MM.1S (cell line): ENCODE measurements at places on chromosomes 5 and 9.

GRCh38 chr5:154039458-154039829, 677 bp downstream of the MFAP3 start:
- DNase-seq, result no peak

DNA sequence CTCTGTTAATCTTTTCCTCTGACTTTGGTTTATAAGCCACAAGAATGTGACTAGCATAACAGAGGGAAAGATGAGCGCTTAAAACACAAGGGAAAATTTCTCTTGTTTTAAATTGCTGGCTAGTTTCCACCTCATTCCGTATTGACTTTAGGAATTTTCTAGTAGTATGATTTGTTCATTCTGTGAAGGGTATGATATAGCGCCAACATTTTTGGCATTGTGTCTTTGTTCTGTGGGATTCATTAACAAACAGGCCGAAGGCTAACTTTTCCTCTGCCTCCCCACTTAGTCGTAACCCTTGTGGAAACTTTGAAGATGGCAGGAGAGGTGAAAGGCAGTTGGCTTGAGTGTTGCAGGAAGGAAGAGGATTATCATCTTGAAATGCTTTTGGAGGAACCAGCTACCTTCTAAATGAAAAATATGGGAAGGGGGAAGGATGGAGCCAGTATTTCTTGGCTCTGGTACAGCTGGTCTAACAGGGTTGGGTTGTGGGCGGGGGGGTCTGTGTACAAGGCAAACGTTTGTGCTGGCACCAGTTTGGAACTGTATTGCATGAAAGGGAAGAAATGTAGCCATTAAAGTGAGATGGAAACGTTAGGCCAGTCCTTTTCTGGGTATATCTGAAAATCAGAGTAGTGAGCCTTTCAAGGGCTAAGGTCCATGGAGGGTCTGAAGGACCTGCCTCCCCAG, 21.5 kb upstream of the DMRT2 start:
- no peak for DNase-seq

- no peak for DNase-seq
These were observed 22.3 kb upstream of the OSMR start for GRCh38 chr5:38823503-38823902.

DNA sequence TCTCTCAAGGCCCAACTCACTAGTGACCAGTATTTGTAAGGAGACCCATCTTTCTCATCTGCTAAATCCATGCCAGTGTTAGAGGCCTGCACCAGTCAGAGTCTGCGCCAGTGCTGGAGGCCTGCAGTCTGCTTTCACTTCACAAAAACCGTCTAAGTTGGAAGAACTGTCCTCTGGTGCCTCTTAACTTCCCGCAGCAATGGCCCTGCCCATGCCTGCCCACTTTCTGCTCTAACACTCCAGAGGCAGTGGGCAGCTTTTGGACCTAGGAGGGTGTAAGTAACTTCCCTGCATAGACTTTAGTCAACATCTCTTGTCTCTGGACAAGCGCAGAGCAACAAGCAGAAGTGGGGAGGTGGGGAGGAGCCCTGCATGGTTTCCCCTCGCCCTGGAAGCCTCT, 152.9 kb downstream of the AUH start:
- DNase-seq, result no peak

DNA sequence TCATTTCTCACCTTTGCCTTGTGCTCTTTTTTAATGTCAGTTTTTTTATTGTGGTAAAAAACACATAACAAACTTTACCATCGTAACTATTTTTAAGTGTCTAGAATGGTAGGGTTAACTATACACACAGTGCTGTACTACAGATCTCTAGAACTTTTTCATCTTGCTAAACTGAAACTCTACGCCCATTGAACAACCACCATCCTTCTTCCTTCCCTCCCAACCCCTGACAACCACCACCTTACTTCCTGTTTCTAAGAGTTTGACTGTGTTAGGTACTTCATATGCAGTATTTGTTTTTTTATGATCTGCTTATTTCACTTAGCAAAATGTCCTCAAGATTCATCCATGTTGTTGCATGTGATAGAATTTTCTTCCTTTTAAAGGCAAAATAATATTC, 54.9 kb downstream of the PSAT1 start:
- DNase-seq, result no peak

DNA sequence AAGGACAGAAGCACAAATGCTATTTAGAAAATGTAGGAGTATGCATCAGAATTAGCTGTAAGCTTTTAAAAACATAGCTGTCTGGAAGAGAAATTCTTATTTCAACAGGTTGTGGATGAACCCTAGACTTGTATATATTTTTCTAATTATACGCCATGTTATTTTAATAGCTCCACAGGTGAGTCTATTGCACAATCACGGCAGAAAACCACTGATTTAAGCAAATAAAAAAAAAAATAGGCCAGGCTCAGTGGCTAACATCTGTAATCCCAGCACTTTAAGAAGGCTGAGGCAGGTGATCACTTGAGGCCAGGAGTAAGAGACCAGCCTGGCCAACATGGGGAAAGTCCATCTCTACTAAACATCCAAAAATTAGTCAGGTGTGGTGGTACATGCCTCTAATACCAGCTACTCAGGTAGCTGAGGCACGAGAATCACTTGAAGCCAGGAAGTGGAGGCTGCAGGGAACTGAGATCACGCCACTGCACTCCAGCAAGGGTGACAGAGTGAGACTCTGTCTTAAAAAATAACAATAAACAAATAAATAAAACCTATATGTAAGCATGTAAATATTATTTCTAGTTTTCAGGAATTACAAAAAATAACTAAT, 11.7 kb downstream of the TRIM23 start:
- no peak for DNase-seq

GRCh38 chr5:67140413-67140812, 56.2 kb downstream of the CD180 start:
- DNase-seq, result no peak

DNA sequence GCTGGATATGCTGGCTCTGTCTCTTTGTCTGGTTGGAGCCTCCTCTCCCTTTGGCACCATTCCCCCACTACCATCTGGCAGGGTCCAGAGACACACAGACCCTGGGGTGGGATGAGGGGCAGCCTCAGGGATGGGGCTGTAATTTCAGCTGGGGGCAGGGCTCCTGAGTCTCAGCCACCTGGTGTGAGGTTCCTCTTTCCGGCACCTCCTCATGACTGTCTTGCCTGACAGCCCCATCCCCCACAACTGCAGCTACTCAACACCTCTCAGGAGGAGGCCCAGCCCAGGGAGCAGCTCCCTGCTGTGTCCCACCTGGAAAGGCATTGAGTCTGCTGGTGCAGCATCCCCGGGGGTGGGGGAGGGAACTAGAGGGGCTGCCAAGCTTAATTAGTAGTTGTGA, 11.7 kb upstream of the RPS14 start:
- DNase-seq, result peak; percentile 65

- DNase-seq, result peak; percentile 50
These were observed 37.4 kb downstream of the ZFAND5 start for GRCh38 chr9:72327631-72328030.

- no peak for DNase-seq
These were observed 375.0 kb upstream of the CCNH start for GRCh38 chr5:87787625-87788256.

- peak; percentile 60 for DNase-seq
These were observed 149.5 kb downstream of the FANCC start for GRCh38 chr9:95167998-95168397.

DNA sequence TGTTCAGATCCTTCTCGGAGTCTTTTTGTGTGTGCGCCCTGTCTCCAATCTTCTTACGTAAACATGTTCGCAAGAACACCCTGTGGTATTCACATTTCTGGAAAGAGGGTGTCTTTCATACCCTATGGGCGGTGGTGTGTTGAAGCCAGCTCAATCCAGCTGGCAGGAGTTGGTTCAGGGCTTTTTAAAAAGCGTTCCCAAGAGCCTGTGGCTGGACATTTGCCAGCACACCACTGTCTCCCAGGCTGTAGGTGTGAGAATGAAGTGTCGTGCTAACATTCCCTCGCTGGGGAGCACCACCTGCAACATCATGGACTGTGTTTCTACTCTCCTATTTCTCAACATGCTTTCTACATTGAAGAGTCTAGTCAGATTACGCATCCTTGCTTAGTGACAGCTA, 51.7 kb downstream of the S1PR3 start:
- no peak for DNase-seq

- no peak for DNase-seq
These were observed 500.0 kb downstream of the SPATA31D1 start for GRCh38 chr9:82488313-82489200.
